ENCODE measurements at places on chromosomes 13 and 19. TPM values are rescaled to one million over a fixed set of nuclear protein-coding genes. Genes with fewer than 3 reads are reported as not detected.

- no peak for DNase-seq
Observed at GRCh38 chr19:11382898-11383705, 1.0 kb downstream of the EPOR start.

DNA sequence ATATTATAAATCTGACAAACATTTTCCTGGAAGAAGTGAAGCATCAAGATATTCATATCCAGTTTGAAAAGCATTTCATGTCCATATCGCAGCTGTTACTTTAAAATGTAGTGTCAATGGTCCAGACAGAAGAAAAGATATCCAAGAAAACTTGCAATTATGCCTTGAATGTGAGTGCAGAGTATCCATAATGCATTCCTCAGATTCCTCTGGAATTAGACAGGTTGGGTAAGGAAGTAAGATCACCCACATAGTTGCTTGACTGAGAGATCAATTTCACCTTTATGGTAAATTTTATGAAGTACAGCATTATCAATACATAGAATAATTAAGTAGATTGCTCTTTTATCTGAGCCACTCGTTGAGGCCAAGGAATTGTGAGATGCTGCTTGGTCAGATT is 327.0 kb upstream of the SLITRK5 start:
- no peak for DNase-seq

GRCh38 chr19:7715671-7716070 is 13.7 kb upstream of the FCER2 start:
- no peak for DNase-seq

DNA sequence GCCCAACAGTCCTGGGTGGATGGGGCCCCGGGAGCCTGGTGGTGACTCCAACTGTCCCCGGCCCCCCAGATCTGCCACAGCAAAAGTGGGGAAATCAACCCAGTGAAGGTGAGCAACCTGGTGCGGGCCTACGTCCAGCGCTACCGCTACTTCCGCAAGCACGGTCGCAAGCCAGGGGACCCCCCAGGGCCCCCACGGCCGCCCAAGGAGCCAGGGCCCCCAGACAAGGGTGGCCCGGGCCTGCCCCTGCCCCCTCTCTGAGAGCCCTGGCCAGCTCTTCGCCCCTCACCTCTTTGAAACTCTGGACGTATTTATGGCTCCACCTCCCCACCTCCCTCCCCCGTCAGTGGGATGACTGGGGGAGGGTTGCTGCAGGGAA is 7.5 kb downstream of the IRF3 start:
- DNase-seq, result no peak

Gene CTXN1
- 38.3 TPM for polyA plus RNA-seq

Gene GNG7
- polyA plus RNA-seq, result 6.8 TPM

DNA sequence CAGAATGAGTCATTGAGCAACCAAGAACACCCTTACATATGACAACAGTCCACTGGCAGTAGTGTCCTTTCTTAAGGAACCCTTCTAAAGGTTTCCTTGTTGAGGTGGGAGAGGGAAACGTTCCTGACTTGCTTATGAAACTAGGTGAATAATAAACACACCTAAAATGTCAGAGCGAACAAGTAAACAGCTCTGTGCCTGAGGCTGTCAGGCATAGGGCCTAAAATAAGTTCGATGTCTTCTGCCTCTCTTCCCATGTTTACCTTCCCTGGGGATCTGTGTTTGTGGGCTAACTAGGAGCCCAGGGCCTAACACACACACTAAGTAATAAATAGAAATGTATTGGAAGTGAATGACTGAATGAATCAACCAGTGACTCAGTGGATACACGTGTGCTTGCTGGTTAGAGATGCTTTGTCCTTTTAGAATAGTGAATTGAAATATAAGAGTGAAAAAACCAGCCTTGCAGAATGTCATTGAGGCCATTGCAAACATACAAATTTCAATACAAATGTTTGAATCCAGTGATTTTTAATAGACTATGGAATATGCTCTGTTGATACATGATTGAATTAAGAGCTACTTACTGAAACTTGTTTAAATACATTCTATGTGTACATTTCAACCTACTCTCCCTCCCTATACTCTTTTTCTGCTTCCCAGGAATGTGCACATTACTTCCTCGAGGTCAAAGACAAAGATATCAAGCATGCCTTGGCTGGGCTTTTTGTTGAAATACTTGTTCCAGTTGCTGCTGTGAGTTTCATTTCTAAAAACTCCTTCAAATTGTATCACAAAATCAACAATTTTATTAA is 102.9 kb downstream of the FRY start:
- no peak for DNase-seq

DNA sequence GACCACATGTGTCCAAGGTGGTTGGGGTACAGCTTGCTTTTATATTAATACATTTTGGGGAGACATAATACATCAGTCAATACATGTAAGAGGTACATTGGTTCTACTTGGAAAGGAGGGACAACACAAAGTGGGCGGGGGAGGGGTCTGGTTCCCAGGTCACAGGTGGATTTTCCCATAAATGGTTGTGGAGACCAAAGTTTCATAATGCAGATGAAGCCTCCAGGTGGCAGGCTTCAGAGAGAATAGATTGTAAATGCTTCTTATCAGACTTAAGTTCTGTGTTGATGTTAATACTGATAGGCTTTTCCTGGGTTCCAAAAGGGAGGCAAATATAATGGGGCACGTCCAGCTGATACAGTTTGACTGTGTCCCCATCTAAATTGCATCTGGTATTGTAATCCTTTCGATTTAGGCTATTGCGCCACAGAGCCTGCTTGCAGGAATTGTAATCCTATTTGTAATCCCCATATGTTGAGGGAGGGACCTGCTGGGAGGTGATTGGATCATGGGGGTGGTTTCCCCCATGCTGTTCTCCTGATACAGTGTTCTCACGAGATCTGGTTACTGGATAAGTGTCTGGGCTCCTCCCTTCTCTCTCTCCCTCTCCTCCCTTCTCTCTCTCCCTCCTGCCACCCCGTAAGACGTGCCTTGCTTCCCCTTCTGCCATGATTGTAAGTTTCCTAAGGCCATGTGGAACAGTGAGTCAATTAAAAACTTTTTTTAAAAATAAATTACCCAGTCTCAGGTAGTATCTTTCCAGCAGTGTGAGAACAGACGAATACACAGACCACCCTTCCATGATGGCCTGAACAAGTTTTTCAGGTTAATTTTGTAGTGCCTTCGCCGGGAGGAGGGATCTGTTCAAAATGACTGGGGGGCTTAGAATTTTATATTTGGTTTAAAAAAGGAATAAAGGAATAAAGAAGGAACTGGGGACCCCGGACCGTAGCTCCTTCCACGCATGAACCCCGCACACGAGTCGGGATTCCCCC is 44.9 kb downstream of the ZNF823 start:
- DNase-seq, result no peak

GRCh38 chr13:51148952-51149573 is 38.0 kb upstream of the C13orf42 start:
- peak; percentile 43 for DNase-seq

Gene FBXW9
- 12.1 TPM for polyA plus RNA-seq

Gene RAB3D
- polyA plus RNA-seq, result 17.7 TPM

- no peak for DNase-seq
Observed at GRCh38 chr19:33432015-33432414, 58.5 kb downstream of the CEBPG start.

- no peak for DNase-seq
Observed at GRCh38 chr13:99217461-99218110, 16.9 kb downstream of the UBAC2 start.

Gene ZNF473
- 15.8 TPM for polyA plus RNA-seq

DNA sequence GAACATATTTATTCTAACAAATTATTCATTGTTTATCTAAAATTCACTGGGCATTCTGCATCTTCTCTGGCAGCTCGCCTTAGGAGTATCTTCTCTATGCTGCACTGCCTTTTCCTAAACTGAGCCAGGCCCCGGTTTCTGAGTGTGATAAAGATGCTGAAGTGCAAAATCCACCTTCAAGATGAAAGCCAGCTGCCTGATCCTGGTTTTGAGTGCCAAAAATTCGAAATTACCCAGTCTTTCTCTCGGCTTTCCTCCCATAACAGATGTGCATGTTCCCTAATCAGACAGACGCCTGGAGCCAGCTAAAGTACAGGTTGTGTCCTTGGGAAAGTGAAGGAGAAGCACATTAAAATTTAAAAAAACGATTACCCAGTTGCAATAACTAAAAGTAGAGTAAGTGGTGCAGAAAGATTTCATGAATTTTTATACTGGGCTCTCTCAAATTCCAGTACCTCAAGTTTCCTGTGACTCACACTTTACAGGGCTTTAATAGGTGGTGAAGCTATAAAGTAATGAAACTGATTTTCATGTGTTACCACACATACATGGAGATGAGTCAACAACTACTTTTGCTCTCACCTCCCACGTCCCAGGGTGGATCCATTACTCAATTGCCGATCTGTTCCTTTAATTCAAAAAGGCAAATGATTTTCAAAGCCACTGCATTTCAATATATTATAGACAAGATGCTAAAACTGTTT is 65.0 kb upstream of the GTF2F2 start:
- no peak for DNase-seq

DNA sequence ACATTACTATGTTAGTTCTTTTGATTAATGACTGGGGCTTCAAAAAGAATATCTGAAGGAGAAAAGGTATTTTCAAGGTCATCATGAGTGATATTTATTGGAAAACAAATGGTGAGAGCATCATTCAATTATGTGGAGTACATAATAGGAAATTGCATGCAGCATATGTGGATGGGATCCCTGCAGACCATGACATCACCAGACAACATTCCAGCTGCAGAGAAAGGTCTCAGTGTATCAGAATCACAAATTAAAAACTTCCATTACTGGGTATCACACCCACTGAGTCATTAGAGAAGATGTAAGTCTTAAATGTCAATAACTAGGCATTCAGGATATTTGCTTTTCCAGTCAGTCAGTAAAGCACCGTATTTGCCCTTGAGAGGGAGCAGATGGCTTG is 574.4 kb upstream of the SLC10A2 start:
- DNase-seq, result no peak

Gene SYNGR4
- polyA plus RNA-seq, result 1.2 TPM

Gene OVOL3
- not detected for polyA plus RNA-seq

Gene RNF225
- not detected for polyA plus RNA-seq

DNA sequence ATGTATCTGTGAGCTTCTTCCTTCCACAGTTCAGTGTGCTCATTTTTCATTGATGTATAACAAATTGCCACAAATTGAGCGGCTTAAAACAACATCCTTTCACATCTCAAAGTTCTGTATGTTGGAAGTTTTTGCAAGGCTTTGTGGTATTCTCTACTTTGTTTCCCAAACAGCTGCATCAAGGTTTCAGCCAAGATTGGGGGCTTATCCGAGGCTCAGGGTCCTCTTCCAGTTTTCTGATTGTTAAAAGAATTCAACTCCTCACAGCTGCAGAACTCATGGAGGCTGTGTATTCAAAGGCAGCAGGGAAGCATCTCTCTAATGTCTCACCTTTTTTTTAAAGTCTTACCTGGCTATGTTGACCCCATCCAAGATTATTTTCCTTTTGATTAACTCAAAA is 1369.8 kb downstream of the PCDH9 start:
- DNase-seq, result no peak

DNA sequence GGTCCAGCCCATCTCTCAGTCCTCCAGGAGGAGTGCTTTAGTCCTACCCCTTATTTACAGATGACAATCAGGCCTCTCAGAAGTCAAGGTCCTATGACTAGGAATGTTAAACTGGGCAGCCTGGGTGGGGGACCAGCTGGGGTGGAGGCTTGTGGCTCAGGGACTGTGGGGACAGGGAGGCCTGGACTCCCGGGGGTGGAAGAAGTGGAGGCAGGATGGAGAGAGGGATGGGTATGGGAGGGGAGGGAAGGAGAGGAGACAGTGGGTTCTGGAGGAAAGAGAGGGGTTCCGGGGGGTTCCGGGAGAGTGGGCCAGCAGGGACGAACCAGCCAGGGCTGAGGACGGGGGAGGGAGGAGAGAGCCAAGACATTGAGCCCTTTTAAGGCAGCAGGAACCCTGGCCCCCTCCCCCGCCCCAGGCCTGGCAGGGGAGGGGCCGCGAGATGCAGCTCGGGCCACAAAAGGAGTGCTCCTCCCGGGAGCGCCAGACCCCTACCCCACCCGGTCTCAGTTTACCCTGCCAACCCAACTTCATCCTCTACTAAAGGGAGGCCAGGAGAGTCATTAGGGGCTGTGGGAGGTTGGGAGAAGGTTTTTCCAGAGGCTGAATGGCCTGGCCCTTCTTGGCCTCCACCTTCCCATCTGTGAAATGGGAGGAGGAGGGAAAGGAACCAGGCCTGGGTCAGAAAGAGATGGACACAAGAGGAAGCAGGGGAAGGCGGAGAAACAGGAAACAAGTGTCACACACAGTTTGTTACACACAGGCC is 1.7 kb downstream of the DMPK start:
- DNase-seq, result no peak

DNA sequence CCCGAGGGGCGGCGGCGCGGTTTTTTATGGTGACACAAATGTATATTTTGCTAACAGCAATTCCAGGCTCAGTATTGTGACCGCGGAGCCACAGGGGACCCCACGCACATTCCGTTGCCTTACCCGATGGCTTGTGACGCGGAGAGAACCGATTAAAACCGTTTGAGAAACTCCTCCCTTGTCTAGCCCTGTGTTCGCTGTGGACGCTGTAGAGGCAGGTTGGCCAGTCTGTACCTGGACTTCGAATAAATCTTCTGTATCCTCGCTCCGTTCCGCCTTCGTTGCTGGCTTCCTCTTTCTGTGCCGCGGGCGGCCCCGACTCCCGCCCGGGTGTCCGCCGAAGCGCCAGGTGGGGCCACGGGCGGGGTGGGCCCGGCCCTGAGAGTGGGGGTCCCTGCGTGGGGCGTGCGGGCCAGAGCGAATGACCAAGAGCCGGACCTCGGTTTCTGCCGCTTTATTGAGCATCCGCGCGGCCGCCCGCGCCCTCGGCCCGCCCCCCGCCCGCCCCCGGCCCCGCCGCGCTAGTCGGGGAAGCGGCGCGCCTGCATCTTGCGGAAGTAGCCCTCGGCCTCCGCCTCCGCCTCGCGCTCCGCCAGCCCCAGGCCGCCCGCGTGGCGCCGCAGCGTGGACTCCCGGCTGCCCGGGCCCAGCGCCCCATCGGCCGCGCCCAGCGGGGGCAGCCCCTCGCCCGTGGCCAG is 9.6 kb downstream of the PLPPR3 start:
- no peak for DNase-seq

DNA sequence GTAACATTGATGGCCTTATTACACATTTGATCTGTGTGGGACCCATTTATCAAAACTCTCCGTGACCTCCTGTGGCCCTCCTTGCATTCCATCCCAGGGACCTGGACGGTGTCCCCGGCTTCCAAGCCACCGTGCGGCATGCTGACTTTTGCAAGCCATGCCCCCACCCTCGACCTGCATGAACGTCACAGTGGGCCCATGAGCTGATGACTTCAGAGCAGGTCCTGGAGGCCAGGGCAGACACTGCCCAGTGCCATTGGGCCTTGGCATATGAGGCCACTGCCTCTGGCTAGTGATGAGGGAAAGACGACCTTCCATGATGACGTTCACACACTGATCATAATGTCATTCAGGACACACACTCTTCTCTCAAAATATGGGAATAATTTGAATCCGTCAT is 62.8 kb downstream of the RAB20 start:
- DNase-seq, result no peak

DNA sequence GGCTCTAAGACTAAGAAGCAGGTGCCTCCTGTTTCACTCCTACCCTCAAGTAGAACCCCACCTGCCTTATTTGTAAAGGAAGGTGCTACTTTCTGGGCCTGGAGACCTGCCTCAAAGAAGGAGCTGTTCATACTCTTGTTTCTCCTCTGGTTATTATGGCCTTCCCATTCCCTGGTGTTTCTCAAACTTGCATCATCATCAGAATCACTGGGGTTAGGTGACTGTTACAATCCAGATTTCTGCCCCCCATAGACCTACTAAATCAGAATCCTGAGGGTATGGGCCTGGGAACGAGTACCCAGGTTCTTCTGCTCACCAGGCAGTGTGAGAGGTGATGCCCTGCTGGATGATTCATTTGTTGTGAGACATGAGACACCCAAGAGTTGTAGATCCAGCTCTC is 18.4 kb downstream of the SAMD4B start:
- DNase-seq, result no peak

- no peak for DNase-seq
Observed at GRCh38 chr19:17468302-17469091, 1.8 kb upstream of the SLC27A1 start.
